ENCODE measurements at places on chromosomes 6 and 20.

- no peak for DNase-seq
Measured at GRCh38 chr6:81552644-81553043, 199.8 kb downstream of the TENT5A start.

- no peak for DNase-seq
Measured at GRCh38 chr6:149515494-149515893, 30.3 kb downstream of the PPIL4 start.

DNA sequence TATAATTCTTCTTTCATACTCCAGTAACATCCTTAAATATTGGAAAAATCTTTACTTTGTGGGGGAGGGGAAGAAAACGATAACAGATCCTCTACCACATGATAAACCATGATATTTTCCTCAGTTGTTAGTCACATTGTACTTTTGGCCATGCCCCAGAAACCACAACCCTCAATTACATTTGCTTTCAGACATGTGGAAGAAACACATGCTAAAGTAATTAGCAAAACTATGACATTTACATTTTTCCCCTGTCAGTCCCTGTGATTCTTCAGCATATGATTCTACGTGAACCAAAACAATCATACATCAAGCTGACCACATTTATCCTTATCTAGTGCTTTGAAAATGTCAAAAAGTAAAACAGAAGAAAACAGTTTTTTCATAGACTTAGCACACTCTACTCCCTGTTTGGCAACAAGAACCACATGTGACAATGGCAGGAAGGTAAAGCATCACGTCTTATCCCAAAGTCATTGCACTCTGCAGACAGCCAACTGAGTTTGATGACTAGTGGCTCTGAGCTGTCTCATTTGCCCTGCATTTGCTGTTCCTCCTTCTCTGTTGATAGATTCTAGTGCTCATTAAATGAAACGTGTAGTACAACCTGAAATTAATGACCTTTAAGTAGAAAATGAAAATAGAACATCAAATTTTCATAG lies 505.8 kb upstream of the MARCKS start:
- DNase-seq, result no peak

DNA sequence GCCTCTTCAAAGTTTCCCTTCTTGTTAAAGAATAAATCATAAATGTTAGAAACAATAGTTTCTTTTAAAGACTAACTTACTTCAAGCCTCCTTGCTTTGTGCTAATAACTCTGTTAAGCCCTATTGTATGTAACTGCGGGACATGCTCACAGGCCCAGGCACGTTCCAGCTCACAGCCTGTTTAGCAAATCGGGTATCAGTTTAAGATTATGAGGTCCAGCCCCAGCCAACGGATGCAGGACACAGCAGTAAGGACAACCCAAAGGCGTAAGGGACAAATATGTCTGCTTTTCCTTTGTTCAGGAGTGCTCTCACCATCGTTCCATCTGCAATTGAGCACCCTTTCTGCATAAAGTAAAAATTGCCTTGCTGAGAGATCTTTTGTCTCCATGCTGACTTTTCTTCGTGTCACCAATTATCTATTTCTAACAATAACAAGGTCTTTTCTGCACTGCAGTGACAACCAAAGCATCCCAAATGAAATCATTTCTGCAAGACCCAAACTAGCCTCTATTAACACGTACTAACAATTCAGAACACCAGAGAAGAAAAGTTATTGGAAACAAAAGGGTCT lies 1.4 kb downstream of the C6orf52 start:
- no peak for DNase-seq

GRCh38 chr6:137403855-137404254 lies 90.3 kb downstream of the OLIG3 start:
- DNase-seq, result no peak

DNA sequence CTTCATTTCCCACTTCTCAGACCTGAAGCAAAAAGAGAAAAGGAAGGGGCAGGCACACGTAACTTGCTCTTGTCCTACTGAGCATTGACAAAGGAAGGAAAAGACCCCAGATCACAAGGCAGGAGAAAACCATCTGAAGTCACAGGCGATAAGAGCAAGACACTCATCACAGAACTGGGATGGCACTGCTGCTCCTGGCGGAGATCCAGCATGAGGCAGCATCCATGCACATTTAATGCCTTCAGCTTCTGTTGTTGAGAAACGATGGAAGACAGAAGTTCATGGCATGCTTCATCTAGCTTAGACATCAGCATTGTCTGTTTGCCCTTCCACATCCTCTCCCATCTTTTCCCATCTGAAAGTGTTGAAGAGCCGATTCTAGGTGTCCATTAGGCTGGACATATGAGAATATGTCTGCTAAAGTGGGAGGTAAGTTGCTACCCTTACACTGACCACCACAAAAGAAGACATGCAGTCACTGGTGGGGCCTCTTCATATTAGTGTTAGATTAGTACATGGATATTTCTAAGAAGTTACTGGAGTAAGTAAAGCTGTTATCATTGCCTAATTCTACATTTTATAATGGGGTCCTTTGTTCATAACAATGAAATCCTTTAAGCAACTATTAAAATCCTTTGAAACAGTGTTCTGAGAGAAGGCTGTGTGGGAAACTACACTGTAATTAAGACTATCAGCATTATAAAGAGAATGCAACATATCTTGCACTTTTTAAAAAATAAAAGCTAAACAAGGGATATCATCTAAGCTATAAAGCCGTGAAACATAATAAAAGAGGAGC lies 618.5 kb downstream of the C6orf118 start:
- no peak for DNase-seq

GRCh38 chr20:63005365-63005861 lies 1.4 kb downstream of the BHLHE23 start:
- no peak for DNase-seq

DNA sequence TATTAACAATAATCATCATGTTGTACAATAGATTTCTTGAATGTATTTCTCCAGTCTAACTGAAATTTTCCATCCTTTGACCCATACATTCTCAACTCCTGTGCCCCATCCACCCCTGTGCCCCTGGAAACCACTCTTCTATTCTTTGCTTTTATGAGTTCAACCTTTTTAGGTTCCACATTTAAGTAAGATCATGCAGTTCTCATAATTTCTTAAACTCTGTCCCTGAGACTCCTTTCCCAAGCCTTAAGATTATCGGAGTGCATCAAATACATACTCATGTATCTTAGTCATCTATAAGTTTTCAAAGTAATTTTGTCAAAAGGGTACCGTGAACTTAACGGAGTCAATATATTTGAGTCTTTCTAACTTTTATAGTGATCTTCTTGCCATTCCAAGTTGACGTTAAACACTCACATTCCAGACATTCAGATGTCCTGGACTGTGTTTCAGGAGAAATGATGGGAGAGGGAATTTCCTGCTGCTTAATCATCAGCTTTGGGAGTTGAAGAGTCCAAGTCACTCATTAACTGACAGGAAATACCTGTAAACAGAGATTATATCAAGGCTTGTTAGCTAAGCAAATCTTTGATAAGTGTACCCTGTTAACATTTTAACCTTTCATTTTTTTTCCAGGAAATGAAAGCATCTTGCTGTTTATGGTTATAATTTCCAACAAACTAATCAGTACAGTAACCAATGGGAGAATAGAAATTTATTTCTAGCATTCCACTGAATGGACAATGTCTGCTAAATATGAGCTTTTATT lies 73.3 kb downstream of the ADGRG6 start:
- no peak for DNase-seq

- DNase-seq, result no peak
Measured at GRCh38 chr20:20204256-20204655, 151.9 kb downstream of the CFAP61 start.

DNA sequence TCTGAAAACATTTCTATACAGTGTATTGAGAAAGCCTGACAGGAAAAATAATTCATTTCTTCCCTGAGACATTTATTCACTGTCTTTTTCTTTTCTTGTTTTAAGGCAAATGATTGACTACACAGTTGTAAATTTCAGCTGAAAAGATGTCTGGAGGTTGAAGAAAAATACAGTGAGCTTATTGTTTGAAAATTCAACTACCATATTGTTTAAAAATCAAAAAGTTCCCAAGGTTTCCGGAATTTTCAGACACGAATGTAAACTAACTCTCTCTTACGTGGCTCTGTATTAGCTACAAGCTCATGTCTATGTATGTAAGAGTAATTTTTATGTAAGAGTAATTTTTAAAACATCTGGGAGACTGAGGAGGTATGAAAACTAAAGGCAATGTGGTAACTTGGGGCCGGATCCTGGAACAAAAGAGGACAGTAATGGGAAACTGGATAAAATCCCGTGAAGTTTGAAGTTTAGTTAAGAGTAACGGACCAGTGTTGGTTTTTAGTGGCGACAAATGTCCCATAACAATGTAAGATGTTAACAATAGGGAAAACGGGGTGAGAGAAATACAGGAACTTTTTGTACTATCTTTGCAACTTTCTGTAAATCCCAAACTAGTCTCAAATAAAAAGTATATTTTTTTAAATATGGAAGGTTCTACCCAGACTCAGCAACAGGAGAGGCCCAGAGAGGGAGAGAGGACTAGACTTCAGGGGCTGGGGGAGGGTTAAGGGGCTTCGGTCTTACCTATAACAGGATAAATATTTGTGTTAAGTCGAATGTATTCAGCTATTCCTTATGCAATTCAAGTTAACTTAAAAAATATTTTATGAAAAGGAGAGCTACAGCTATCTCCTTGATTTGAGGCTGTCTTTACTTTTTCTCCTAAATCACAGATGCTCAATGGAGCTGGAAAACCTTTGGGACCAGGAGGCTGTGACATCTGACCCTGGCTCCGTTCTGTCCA lies 1.3 kb downstream of the PTGIS start:
- no peak for DNase-seq

DNA sequence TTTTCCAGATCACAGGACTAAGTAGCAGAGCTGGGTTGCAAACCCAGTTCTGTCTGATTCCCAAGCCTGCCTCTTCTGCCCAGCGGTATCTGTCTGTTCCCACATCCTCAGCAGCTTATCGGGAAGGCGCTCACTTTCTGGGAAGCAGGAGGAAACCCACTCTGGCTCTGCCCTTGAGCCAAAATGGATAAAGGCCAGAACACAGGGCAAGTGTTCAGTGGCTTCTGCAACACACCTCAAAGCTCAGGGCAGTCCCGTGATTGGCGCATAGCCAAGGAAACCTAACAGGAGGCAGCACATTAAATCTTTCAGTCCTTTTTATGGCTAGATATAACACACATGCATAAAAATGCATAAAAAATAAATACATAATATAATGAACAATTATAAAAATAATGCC lies 262.2 kb downstream of the NRN1 start:
- DNase-seq, result no peak

GRCh38 chr6:44646355-44646754 lies 258.8 kb downstream of the CDC5L start:
- DNase-seq, result no peak

DNA sequence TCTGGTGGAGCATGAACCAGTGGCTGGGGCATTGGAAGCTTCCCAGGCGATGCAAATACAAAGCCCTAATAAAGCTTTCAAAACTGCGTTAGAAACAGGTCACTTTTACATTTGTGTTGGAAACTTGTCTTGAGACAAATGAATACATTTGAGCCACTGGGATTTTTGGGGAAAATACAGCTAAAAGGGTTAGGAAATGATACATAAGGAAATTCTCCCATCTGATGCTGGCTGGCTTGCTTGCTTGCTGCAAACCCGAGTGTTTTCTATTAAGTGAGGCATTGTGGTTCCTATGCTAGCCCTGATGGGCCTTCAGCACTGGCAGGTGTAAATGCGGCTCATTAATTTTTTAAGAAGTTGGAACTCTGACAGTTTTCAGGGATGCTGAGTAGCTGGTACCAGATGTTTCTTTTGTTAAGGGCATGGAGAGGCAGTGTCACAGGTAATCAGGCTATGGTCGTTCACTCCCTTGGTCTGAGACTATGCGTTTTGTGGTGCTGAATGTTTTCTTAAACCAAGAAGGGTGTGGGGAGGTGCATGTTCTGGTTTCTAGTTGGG lies 35.2 kb downstream of the RREB1 start:
- no peak for DNase-seq

GRCh38 chr6:157240059-157240959 lies 83.0 kb downstream of the TMEM242 start:
- DNase-seq, result no peak

GRCh38 chr6:72216222-72217068 lies 330.1 kb downstream of the RIMS1 start:
- no peak for DNase-seq

DNA sequence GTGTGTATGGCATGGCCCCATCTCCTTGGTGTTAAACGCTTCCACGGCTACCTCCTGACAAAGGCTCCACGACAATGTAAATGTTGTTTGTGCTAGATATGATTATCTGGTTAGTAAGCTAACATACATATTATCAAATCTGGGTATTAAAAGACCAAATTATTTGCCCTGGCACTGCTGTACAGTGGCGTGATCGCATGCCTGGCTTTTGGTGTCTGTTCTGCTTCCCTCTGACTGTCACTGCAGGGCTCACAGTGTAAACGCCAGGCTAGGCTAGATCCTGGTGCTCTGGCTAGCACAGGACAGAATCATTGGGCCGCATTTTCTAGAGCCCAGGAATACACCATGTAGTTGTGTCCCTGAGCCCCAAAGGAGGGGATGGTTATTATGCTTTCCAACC lies 38.7 kb downstream of the CD164 start:
- no peak for DNase-seq

DNA sequence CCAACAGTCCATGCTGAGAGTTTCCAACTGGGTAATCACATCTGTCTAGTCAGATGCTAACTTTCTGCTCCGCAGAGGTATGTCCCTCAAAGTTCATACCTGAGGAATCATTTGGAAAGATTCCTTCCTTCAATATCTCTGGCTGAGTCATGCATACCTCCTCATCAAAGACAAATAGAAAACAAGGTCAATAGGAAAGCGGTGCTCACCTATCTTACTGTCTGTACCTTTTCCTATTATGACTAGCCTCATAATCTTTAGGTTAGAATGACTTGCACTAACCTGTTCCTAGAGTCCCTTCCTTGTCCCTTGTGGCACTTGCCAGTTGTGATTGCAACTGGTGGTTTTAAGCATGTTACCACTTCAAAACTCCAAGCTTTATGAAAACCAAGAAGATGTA lies 78.2 kb upstream of the PTPRK start:
- no peak for DNase-seq

- no peak for DNase-seq
Measured at GRCh38 chr6:17907406-17908229, 79.8 kb downstream of the KIF13A start.

DNA sequence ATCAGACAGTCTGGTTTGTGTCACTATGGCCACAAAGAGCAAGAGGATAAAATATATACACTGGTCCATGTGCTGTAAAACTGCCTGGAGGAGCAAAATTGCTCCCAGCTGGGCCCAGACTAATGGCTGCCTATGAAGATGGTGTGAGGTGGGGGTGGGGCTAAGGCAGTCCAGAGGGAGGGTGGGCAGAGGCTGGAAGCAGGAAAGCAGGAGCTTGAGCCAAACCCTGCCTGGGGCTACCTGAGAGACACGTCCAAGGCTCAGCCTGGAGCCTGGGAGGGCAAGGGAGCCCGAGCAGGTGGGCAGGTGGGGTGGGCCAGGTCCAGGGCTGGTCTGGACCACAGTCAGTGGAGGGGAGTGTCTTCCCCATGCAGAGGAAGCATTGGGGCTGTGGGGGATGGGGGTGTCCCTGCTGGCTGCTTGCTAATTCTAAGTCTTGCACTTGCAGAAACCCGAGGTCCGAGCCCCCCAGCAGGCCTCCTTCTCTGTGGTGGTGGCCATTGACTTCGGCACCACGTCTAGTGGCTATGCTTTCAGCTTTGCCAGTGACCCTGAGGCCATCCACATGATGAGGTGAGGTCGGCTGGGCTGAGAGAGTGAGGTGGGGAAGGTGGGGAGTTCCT lies 9.5 kb downstream of the HSPA12B start:
- no peak for DNase-seq

Measured in activated T-helper 9 cell treated with anti-CD3 and anti-CD28 coated beads, Interleukin-2, amount 50 U/mL, for 16 hours (primary cell).